ENCODE measurements at places on chromosomes 2 and 18.

GRCh38 chr2:102755284-102755683 is 6.5 kb upstream of the TMEM182 start:
- no peak for DNase-seq

DNA sequence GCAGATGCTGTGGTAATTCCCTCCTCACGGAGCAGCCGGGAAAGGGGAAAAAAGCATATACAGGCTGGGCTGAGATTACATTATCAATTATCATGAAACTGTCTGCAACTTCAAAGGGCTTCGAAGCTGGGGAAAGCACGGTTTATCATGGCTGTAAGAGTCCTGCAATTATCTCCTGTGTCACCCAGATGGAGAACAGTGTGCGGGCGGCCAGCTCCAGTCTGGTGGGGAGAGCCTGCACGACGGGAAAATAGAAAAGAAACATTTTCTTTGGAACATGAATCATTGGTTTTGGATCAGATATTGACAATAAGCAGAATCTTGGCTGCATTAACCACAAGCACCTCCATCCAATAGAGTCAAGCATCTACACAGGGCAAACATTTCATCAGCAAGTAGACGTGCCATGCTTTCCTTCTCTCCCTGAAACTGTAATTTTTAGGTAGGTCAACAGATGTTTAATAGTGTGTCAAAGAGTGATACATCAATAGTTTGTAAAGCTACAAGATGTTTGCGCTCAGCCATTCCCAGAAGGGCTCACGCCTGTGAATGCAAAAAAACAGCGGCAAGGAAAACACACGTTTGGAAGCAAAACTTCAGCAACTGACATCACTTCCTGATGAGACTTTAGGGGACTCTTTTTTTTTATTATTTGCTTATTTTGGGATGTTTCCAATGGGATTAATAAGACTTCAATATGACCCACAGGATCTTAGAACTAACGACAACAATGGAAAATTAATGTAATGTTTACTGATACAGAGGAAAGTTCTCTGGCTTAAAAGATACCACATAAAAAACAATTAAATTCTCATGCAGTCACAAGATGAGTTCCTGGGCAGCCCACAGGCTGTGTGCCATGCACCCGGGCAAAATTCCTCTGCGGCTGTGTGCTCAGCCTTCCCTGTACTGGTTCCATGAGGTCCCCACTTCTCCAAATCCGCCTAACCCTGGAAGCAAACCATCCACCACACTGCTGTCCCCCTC is 111.0 kb upstream of the SALL3 start:
- no peak for DNase-seq

- no peak for DNase-seq
These were observed 1335.3 kb upstream of the CDH2 start for GRCh38 chr18:29512203-29512602.

GRCh38 chr2:197322724-197323720 is 12.4 kb upstream of the ANKRD44 start:
- DNase-seq: no peak

- DNase-seq: no peak
These were observed 66.3 kb upstream of the GATA6 start for GRCh38 chr18:22102953-22103646.

DNA sequence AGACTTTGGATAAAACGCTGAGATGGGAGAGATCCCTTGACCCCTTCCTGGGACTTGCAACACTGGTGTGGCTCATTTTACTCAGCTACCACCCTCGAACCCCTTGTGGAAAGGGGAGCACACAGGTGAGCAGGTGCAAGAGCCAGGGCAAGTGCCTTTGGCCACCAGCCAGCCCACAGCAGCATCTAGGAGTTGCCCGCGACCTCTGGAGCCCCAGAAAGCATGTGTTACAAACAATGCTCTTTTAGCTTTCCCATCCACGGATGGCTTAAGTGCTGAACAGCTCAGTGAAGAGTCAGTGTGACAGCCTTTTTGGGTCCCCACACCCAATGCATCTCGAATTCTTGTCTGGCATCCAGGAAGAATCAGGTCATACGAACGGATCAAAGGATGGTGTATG is 197.8 kb downstream of the MEMO1 start:
- no peak for DNase-seq

GRCh38 chr2:213237251-213237650 is 47.0 kb upstream of the SPAG16 start:
- DNase-seq: no peak

GRCh38 chr2:222677981-222678380 is 6.5 kb downstream of the MOGAT1 start:
- no peak for DNase-seq

- DNase-seq: no peak
These were observed 20.9 kb downstream of the LYG1 start for GRCh38 chr2:99279969-99280695.

DNA sequence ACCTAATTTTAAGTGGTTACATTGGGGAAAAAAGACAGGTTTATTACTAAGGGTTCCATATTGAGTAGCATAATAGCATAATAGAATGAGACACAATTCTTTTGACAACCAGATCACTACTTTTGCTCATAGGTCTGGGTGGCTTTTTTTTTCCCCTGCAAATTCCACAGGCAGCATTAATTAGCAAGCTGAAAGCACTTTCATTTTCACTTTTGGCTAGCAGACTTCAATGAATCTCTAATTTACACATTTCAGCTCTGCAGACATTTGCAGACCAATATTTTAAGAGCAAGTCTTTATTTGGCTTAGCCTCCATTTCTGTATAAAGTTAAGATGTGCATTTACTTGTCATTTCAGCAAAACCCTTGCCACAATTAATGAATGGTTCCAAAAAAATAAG is 185.5 kb downstream of the NOL4 start:
- peak; percentile 4 for DNase-seq

- DNase-seq: no peak
These were observed 40.3 kb downstream of the COPS9 start for GRCh38 chr2:240095556-240096523.

DNA sequence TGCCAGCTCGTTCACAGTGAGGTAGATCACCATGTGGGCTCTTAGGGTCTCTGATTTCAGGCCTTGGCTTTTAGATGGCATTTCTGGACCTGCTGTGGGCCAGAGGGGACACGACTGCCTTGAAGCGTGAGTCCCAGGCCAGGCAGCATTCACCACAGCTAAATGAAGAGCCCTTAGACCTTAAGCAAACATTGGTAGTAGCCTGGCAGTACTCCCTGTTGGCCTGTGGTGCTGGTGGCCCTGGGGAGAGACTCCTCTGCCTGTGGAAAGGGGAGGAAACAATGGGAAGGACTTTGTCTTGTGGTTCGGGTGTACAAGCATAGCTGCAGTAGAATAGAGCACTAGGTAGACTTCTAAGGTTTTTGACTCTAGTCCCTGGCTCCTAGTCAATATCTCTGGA is 456.0 kb upstream of the DCC start:
- DNase-seq: no peak

DNA sequence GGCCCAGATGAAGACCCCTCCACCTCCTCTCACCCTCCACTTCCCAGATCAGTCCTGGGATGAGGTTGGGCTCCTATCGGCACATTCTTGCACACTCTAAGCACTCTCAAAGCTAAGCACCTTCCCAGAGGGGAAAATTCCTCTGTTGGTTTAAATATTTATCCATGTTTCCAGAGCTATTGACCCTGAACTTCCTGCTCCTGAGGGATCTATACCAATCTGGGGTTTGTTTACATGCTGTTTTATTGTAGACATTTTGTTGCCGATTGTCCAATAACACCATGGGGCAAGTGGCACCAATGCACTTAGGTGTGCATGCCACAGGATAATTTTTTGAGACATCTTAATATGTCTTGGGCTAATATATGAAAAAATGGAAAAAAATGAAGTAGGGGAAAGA is 476.2 kb downstream of the SLC4A3 start:
- DNase-seq: no peak

DNA sequence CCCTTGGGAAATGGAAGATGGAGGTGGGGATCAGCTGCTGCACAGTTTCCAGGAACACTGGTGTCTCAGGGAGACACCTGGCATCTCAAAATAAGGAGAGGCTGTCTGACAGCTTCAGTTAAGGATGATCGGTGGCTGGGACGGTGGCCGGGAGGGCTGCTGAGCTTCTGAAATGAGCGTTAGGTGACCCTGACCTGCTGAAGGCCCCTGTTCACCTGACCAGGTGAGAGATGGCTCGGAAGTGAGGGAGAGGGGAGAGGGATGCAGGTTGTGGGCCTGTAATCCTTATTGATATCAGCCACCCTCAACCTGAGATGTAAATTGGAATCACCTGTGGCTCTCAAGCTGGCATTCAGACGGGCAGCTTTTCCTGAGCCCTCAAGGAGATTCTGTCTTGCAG is 99.0 kb downstream of the AGAP1 start:
- DNase-seq: no peak

DNA sequence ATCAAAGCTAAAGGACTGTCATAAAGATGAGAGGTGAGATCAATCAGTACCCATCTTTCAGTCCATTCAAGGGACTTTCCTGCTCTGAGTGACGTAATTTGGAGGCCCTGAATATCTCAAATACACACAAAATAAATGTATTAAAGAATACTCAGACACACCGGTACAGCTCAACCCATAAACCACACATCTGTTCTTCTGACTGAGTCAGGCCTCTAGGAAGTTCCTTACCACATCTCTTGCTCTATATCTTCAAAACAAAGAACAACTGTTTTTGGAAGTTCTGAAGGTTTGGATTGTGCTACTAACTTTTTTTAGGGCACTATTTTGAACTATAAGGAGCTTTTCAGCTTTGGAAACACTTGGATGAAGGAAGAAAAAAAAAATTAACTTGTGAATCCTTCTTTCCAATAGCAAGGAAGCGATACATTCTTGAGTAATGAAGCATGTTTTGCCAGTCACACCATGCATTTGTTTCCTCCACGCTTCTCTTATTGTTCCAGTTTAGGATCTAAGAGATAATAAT is 866.5 kb upstream of the VRK2 start:
- peak; percentile 78 for DNase-seq

DNA sequence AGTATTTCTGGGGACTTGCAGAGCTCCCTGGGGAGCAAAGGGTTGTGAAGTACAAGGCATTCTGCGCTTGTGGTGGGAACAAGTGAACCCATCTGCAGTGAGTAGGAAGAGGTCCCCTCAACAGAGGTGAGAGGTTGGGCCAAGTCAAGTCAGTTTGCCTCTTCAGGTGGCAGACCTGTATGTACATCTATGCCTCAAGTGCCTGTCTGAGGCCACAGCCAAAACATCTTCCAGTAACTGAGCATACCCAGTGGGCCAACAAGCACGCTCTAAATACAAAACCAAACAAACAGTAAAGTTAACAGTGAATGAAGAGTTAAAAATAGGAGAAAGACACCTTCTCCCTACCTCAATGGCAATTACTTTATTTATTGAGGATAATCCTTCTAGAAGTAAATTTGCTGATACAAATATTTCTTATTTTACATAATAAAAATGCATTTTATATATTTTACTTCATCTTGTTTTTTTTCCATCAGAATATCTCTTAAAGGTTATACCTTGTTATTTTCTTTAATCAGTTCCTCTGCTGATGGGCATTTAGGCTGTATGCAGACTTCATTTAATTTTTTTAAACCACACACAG is 2.5 kb downstream of the GYPC start:
- DNase-seq: no peak

DNA sequence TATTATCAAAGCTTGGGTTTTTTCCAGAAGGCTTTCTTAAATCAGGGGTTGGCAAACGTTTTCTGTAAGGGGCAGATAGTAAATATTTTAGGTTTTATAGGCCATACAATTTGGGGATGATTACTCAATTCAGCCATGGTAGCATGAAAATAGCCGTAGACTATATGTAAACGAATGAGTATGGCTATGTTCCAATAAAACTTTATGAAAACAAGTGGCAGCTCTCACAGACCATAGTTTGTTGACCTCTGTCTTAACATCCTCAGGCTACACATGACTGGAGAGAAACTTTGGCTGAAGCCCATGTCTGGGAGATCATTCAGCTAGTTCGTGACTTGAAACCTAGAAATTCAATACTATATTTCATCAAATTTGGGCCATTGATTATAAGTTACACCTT is 30.2 kb downstream of the UGP2 start:
- DNase-seq: no peak

- DNase-seq: peak; percentile 48
These were observed 10.3 kb upstream of the PAPOLG start for GRCh38 chr2:60745761-60746160.

DNA sequence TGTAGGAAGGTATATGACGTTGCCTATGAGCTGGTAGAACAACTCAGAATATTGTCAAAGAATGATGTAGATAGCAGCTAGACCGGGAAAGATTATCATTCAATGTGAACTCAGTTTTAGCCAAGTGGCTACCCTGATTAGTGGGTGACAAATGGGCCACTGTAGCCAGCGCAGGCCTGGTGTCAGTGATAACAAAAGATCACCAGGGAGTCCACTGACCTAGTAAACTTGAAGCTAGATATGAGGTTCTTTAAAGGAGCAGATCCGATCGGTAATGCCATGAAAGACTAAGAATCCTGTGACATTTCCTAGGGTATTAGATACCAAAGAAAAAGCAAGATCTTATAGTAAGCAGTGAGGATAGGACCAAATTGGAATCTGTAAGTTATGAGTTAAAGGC is 180.9 kb downstream of the GCA start:
- no peak for DNase-seq

GRCh38 chr2:180411661-180412060 is 404.6 kb upstream of the CWC22 start:
- peak; percentile 5 for DNase-seq

- no peak for DNase-seq
These were observed 228.0 kb upstream of the MEX3C start for GRCh38 chr18:51425475-51425874.

GRCh38 chr2:17680119-17680518 is 73.5 kb downstream of the SMC6 start:
- no peak for DNase-seq

- DNase-seq: no peak
These were observed 193.2 kb downstream of the TPGS2 start for GRCh38 chr18:36635414-36636096.

DNA sequence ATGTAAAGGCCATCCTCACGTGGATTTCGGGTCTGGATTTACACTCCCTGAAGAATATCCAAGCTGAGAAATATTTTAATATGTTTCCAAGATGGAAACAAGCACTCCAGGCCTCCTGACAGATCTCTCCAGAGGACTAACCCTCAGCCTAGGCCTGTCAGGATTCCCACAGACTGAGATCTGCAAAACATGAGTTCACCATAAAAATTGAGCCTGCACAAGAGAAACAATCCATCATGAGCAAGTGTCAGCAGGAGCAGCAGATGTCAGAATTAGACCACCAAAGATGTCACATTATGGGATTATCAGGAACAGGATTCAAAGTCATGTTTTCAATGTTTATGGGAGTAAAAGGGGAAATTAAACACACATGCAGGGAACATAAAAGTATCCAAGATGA is 191.3 kb downstream of the TFCP2L1 start:
- DNase-seq: no peak

DNA sequence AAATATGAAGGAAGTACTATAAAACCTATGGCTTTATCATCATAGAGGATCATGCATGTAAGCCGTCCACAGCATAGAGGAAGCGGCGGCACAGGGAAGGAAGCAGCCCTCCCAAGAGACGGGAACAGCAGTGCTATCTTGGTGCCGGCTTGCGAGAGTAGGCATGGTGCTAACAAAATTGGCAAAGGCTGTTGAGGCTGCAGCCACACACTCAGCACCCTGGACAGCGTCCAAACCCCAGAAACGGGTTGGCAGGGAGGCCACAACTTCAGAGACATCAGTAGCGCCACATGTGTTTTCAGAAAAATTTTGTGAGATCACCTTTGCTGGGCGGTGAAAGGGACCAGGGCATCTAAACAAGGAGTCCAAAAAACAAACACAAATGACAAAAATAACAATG is 37.7 kb downstream of the NETO1 start:
- DNase-seq: peak; percentile 30

- DNase-seq: peak; percentile 80
These were observed 36.2 kb downstream of the PNO1 start for GRCh38 chr2:68193787-68194372.
